ENCODE measurements at places on chromosomes 13 and 19.

DNA sequence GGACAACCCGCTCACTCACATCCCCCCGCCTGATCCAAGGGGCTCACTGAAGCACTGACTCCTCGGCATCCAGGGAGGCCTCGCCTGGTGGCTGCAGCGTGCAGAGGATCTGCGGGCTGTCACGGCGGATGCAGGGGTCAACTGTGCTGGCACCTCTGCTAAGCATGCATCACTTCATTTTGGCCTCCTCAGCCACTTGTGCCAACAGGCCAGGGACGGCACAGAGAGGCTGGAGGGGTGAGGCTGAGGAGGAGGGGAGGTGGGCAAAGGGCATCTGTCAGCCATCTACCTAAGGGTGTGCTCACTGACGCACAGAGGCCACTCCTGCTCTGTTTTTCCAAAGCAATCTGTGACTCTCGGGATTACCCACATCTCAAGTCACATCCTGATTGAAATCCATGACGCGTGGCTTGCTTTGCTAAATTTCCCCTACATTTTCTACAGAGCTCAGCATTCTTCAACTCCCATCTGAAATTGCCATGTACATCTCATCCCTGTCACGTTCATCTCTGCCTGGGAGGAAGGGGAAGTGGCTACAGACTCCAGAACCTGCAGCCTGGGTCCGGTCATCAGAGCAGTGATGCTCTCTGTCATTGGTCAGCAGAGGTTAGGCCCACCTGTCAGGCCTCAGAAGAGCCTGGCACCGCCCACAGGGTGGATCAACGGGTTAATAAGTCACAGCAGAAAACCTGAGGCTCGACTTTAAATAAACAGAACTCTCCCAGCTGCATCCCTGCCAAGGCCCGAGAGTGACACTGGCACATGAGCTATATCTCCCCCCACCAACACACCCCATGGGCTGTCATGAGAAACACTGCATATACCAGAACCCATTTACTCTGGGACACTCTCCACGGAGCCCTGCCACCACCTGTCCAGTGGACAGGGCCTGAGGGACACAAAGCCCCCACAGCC, 17.6 kb downstream of the ELL start:
- DNase-seq = no peak

DNA sequence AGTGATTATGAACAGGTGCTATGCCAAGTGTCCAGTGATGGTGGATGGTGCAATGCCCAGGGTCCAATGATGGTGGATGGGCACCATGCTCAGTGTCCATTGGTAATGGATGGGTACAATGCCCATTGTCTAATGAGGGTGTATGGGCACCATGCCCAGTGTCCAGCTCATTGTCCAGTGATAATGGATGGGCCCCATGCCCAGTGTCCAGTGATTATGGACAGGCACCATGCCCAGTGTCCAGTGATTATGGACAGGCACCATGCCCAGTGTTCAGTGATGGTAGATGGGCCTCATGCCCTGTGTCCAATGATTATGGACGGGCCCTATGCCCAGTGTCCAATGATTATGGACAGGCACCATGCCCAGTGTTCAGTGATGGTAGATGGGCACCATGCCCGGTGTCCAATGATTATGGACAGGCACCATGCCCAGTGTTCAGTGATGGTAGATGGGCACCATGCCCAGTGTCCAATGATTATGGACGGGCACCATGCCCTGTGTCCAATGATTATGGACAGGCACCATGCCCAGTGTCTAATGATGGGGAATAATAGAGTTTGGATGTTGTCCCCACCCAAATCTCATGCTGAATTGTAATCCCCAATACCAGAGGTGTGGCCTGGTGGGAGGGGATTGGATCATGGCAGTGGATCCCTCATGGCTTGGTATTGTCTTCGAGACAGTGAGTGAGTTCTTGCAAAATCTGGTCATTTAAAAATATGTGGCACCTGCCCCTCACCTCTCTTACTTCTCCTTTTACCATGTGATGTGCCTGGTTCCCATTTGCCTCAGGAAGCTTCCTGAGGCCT, 87.8 kb downstream of the ANKRD10 start:
- DNase-seq = no peak

DNA sequence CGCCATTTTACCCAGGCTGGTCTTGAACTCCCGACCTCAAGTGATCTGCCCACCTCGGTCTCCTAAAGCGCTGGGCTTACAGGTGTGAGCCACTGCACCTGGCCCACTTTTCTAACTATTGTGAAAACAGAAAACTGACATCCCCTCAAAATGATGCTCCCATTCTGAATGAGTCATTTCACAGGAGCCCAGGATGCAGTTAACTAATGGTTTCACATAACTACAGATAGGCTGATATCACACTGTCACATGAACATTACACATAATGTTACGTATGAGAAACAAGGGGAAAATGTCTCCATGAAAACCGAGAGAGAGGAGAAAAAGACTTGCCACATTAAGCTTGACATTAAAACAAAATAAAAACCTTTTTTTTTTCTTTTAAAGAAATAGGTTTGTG, 37.5 kb downstream of the N4BP2L2 start:
- no peak for DNase-seq

GRCh38 chr13:67408798-67409197, 178.7 kb upstream of the PCDH9 start:
- no peak for DNase-seq

DNA sequence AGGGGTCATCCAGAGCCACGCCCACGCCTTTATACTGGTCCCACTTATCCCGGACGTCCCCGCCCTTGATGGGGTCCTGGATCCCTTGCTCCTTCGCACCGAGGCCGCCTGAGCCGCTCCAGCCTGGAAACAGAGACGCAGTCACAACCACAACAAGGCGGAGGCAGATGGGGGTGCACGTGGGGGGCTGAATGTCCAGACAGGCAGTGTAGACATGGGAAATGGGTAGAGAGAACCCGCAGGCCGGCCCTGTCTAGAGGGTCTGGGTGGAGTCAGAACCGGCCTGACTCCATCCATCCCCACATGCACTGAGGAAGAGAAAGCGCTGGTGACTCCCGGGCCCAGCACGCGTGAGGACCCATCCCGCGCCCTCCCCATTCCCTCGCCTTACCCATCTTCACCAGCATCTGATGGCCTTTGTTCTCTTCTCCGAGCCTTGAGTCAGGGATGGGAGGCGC, 23.0 kb downstream of the CHERP start:
- DNase-seq = no peak

- no peak for DNase-seq
These were observed 33.3 kb upstream of the NFIC start for GRCh38 chr19:3333020-3333583.

GRCh38 chr13:106492588-106493475, 42.6 kb downstream of the EFNB2 start:
- DNase-seq = no peak

DNA sequence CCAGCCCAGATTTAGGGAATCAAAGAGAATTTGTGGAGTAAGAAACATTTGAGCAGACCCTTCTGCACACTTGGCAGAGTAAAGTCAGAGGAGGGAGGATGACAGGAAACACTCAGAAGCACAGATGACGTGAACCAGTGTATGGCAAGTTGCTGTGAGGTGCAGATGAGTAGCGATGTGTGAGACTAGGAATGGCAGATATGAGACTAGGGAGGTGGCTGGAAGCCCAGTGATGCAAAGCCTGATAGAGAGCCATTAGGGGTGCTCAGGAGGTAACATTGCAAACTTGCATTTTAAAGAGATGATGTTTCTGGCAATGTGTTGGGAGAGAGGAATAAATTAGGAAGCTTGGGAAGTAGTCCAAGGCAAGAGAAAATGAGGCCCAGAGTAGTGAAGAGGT, 44.0 kb downstream of the PCDH17 start:
- DNase-seq = no peak

- DNase-seq = no peak
These were observed 47.0 kb downstream of the SERP2 start for GRCh38 chr13:44420376-44421220.

DNA sequence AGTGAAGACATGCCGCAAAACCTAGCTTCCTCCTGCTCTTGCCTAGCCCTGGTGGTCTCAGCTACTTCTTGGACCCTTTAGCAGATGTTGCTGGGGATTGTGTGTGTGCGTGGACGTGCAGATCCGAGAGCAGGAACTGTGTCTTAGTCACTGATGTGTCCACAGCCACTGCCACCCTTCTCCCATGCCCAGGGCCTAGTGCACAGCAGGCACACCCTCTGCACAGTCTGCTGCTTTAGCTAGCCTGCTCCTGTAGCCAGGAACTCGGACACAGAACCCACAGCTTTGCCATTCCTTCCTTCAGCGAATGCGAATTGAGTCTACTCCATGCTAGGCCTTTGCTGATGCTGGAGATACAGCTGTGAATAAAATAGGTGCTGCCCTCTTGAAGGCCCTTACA, 2.3 kb downstream of the CLPTM1 start:
- DNase-seq = no peak

DNA sequence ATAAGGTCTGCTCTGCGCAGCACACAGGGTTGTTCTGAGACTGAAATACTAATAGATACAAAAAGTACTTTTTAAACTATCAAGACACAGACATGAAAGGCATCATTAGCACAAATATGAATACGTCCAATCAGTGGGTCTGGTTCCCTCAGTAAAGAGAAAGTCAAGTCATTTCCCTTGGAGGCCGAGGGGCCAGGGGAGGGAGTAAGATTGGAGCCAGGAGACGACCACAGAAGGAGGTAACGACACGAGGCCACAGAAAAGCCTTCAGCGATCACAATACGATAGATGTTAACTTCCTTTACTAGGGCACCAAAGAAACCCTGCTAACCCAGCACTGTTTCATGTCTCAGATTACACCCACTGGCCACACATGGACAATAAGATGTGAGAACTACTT, 5.3 kb downstream of the CARS2 start:
- peak; percentile 8 for DNase-seq

DNA sequence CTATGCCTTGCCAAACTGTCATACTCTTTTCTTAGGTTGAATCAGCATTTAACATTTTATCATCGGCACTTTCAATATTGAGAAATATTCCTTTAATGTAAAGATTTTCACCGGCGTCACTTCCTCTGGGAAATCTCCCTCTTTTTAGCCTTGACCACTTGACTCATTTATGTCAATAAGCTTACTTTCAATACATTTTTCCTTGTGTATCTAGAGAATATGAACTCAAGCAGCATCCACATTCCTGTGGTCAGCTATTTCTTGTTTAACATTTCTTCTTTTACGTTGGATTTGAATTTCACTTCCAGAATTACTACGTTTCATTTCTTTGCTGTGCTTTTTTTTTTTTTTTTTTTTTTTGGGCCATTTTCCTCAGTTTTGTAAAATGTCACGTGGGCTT, 271.2 kb upstream of the HTR2A start:
- no peak for DNase-seq

GRCh38 chr19:18746401-18747325, 44.4 kb downstream of the COMP start:
- no peak for DNase-seq

DNA sequence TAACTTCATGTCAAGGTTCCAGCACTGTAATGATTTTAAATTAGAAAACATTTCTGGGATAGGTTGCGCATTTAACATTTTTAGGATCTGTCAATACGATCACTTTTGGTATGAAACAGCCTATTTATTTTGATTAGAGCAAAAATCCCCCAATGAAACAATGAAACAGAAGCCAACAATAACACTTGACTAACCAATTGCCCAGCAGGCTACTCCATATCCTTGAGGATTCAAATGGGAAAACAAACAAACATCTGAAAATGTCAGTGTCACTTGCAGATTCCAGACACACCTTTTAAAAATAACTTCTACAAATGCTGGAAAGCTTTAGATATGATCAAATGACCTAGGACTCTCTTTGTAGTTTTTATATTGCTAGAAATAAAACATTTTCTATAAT, 1412.5 kb upstream of the PRR20A start:
- no peak for DNase-seq

DNA sequence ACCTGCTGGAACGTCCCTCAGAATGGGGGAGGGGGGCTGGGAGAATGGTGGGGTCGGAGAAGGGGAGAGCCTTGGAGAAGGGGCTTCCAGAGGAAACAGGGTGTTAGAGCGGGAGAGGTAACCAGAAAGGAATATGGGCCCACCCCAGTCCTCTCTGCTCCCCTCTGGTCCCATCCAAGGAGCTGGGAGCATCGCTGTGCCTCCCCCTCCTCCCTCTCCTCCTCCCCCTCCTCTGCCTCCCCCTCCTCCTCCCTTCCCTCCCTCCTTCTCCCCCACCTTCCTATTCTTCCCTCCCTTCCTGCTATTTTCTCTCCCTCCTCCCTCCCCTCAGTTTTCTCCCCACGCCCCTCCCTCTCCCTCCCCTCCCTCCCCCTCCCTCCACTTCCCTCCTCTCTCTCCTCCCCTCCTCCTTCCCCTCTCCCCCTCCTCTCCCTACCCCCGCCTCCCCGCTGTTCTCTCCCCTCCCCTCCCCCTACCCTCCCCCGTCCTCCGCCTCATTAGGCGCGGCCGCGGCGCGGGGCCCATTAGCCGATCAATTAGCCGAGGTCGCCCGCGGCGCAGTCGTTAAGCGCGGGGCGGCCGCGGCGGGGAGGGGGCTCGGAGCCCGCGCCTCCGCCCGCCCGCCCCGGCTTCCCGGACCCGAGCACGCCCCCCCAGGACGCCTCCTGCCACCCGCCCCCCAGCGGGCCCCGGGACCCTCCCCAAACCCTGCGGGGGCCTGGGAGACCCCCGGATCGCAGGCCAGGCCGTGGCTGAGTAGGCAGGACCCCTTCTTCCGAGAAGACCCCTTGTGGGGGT, 15.4 kb downstream of the TLE5 start:
- DNase-seq = no peak

- no peak for DNase-seq
These were observed 65.6 kb downstream of the IRS2 start for GRCh38 chr13:109720758-109721184.

DNA sequence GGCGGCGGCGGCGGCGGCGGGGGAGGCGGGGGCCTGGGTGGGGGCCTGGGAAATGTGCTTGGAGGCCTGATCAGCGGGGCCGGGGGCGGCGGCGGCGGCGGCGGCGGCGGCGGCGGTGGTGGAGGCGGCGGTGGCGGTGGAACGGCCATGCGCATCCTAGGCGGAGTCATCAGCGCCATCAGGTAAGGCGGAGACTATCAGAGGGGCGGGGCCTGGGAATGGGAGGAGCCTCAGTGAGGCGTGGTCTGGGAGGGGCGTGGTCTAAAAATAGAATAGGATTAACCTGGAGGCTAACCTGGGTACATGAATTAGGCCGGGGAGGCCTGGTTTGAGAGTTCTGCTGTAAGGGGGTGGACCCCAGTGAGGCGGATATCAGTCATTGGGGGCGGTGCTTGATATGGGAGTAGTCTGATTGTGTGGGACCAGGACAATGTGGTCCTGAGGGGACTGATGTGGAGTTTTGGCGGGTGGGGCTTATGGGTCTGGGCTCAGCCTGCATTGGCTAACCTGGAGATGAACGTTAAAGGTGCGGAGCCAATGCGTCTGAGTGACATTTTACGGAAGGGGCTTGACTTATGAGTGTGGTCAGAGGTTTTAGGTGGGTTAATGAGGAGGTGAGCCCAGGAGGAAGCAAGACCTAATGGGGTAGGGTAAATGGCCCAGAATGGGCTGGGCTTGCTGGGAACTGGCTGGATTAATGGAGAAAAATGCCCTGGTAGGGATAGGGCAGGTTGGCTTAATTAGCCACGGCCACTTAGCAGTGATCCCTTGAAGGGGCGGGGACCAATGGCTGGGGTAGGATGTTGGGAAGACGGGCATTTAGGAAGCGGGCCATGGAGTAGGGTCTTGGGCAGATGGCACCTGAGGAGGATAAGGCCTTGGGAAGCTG, 1.4 kb downstream of the CAPNS1 start:
- peak; percentile 93 for DNase-seq

Measured in activated CD4-positive, alpha-beta memory T cell treated with anti-CD3 and anti-CD28 coated beads, Interleukin-2, amount 10 ng/mL, durations not matched to agents 7 days and 5 days (primary cell).